ENCODE measurements at places on chromosomes 5 and 9.

- no peak for DNase-seq
These were observed 26.6 kb upstream of the SAP30L start for GRCh38 chr5:154419236-154419635.

DNA sequence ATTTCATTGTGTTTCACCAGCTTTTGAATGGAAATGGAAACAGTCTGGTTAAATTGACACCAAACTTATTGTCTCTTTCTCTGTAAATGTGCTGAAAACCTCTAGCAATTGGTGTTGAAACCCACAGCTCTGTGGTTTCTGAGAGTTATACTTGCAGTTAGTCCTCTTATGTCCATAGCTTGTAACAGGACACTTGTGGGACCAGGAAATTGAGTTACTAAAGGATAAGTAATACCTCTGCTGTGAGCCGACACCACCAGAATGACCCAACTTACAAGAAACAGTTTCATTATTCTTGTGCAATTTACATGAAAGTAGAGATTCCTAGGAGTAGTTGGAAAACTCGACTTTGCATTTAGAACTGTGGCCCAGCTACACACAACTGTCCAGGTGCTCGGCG, 191.5 kb downstream of the CFAP90 start:
- DNase-seq, result no peak

GRCh38 chr9:125561509-125562148, 145.4 kb downstream of the MAPKAP1 start:
- DNase-seq, result no peak

DNA sequence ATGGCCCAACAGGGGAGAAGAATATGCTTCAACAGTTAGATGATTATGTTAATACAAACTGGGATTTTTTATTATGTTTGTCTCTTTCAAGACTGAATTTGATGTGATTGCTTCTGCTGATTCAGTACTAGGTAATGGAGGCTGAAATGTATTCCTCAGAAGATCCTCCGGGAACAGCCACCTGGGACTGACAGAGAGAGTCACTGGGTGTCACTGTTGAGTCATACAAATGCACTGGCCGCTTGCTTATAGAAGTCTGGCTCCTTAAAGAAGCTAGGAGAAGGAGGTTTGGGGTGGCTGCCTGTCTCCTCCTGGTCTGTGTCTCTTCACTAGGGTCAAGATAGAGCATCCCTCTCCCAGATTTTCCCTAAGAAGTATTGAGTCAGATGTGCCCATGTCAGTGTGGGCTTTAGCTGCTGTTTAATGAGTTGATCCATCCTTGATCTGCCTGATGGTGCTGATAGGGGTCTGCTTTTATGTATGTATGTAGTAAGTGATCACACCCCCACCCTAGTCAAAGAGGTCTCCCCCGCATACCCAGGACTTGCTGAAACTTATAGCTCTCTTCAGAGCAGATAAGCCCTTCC, 773.4 kb downstream of the BRINP1 start:
- DNase-seq, result no peak

DNA sequence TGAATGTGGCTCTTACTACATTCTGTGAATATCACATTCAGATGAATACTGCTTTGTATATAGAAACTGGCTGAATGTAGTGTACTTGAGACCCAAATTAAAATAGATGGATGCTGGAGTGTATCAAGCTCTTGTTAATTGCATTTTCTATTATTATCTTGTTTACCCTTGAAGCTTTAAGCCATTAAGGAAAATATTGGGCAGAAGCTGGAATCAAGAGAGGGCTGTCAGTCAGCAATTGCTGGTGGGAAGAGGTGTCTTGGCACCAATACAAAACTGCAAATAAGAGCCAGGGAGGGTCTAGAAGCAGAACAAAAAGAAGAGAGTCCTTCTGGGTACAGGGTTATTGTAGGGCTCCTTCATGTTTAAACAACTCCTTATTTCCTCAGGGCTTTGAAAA, 38.8 kb downstream of the MUSK start:
- no peak for DNase-seq

DNA sequence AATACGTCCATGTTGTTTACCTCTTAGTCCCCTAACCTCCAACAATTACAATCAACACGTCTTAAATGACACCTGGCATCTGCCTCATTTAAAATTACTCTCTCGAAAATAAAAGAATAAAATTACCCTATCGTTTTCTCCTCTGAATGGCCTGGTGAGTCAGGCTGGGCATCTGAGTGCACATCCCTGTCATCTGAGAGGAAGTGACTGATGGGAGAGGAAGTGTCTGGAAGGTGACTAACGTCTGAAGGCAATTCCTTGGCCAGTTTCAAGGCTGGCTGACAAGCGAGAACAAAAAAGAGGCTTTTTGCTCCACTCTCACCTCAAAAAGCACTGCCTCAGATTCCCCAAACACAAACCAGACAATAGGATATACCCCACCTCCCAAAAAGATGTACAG, 57.7 kb downstream of the MAPKAP1 start:
- peak; percentile 19 for DNase-seq

DNA sequence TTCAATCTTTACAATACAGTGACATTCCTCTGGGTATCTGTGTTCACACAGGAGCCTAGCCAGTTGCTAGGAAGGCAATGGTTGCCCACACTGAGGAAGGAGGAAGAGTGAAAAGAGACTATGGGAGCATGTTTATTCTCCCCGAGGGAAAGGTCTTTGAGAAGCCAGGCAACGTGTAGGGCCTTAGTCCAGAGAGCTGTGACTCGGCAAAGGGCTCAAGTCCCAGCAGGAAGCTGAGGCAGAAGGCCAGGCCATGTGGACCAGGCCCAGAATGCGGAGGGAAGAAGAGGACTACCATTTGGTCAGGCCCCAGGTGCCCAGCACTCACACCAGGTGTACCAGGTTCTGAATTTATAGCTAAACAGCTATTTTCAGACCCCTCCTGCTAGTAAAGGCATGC, 136.6 kb upstream of the DMAC1 start:
- no peak for DNase-seq

DNA sequence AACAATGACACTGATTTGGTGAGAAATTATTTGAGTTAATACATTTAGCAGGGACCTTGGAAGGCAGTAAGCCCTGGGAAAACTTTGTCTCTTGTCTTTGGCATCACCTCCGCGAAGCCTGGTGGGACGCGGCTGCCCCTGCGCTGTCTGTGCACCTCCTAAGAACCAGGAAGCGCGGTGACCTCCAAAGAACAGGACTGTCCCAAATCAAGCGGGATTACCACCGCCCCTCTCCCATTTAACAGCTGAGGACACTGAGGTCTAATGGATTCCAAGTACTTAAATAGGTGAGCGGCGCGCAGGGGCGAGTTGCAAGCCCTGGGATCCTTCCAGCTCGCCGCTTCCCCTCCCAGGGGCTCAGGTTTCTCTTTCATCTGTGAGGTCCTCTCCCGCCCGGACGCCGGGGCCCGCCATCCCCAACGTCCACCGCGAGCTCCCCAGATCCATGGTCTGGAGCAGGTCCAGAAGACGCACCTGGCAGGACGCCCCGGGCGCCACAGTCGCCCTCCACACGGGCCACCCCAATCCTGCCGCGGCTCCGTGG, 432 bp downstream of the STARD4 start:
- DNase-seq, result no peak

GRCh38 chr5:156942064-156942463, 21.0 kb downstream of the TIMD4 start:
- DNase-seq, result no peak

- no peak for DNase-seq
These were observed 62.8 kb upstream of the FCN1 start for GRCh38 chr9:134980516-134980915.

DNA sequence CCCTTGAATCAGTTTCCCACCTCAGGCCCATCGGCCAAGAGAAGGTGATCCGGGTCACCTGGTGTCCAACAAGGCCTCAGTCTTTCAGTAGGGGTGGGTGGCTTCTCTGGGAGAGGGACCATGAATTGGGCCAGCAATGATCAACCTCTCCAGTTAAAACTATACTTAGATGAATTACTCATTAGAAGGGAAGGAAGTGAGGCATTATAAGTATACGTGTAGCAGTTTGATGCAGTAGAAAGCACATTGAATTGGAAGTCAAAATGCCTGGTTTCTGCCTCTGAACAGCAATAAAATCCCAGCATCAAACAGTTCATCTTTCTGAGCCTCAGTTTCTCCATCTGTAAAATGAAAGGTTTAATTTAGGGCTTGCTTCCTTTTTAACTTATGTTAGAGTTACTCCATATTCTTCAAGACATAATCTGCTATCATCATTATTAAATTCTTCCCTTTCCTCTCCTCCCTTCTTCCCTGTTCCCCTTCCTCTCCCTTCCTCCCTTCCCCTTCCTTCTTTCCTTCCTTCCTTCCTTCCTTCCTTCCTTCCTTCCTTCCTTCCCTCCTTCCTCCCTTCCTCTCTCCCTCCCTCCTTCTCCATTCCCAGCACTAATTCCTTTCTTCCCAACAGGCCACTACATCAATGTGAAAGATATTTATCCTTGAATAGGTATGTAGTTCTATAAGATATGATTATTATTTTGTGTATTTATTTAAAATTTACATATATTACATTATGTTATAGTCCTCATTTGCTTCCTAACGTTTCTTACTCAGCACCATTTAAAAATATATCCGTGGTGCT, 18.6 kb upstream of the TMEM174 start:
- no peak for DNase-seq

DNA sequence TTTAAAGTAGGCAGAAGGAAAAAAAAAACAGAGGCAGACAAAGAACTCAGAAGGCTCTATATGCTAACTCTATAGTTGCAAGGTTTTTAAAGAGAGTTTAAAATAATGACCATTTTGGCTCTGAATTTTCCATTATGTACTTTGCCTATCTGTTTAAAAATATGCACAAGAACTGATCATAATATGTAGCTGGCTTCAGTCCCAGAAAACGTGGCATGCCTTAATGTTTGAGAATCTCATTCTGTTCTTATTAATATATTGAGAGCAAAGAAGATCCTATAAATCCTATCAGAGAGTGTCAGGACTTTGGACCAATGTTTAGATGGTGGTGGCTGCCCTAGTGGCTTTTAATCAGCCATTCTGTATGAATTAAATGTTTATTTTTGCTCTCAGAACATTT, 121.5 kb downstream of the JMY start:
- DNase-seq, result no peak

- no peak for DNase-seq
These were observed 88.8 kb downstream of the NR3C1 start for GRCh38 chr5:143314659-143315058.

- DNase-seq, result no peak
These were observed 28.4 kb upstream of the RNF130 start for GRCh38 chr5:180099733-180100611.

DNA sequence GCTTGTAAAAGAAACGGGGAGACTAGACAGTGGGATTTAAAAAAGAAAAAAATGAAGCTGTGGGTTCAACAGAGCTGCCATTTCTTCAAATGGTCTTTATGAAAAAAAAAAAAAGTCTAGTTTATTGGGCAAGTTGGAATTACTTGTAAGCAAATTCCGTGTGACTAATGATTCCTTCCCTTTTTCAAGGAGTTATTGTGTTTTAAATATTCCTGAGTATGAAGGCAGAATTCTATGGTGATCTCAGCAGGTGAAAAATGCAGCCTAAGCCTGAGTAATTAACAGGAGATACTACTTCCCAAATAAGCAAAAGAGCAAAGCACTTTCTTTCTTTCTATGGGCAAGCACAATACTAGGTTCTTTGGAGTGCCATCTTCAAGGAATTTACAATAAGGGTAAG, 481.9 kb downstream of the ZNF608 start:
- no peak for DNase-seq

- DNase-seq, result no peak
These were observed 82.7 kb upstream of the OLFM1 start for GRCh38 chr9:135004772-135005171.

GRCh38 chr9:32671333-32671732, 35.9 kb upstream of the TAF1L start:
- no peak for DNase-seq

DNA sequence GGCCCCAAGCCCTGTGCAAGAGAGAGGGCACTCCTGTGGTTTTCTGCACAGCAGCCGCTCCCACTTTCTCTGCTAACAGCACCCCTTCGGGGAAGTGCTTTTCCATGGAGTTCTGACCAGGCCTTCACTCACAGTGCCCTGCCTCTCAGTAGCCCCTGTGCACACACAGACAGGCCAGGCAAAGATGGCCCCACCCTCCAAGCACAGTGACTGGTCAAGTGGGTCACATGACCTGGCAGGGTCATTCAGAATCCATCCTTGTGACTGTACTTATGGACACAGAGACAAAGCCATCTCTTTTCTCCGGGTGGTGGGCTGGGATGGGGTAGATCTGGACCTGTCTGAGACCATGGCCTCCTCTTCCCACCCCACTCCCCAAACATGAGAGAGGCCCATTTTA, 82.5 kb downstream of the PSD2 start:
- no peak for DNase-seq

DNA sequence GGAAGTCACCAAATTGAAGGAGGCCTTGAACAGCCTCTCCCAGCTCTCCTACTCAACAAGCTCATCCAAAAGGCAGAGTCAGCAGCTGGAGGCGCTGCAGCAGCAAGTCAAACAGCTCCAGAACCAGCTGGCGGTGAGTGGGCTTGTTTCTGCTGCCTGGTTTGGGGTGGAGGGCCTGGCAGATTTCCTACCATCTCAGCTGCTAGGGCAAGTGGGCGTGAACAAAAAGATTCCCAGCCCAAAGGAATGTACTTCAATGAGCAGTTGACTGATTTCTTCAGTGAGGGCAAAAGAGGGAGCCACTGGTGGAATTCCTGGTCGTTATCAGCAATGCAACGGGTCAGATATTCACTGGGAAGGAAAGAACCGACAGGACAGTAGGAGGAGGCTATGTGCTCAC, 12.6 kb upstream of the TTC23L start:
- no peak for DNase-seq

DNA sequence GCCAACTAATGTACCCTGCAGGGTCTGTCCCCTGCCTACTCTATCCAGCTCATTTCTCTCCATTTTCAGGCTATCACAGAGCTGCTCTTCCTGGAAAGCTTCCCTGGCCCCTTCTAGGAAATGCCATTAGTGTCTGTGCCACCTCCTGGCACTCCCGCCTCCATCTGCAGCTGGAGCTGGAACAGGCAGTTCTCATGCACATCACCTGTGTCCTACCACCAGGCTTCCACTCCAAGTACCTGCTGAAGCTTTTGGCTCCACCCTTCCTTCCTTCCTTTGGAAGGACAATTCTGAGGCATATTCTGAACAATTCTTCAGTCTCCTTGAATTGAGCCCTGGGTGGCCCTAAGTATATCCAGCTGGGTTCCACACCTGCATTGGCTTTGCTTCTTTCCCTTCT, 156.2 kb upstream of the ZNF618 start:
- no peak for DNase-seq

GRCh38 chr5:153629027-153629895, 138.8 kb downstream of the GRIA1 start:
- DNase-seq, result peak; percentile 11

DNA sequence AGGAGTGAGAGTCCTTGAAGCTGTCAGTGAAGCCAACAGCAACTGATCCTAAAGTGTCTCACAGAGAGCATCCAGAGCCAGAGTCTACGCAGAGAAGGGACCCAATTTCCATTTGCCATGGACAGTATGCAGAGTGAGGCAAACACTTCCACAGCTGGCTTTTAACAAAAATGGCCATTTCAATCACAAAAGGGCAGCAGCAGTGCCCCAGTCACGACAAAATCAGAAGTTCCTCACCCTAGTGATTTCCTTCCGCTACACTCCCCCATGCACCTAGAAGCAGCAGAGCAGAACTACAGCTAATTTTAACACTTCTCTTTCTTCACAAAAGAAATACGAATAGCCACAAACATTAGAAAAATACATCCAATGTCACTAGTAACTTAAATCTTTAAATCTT, 27.9 kb downstream of the FBXW11 start:
- DNase-seq, result no peak

GRCh38 chr9:23412046-23412445, 414.0 kb downstream of the ELAVL2 start:
- no peak for DNase-seq
